ENCODE measurements at places on chromosomes 11 and 22. TPM values are rescaled to one million over a fixed set of nuclear protein-coding genes. Genes with fewer than 3 reads are reported as not detected.

DNA sequence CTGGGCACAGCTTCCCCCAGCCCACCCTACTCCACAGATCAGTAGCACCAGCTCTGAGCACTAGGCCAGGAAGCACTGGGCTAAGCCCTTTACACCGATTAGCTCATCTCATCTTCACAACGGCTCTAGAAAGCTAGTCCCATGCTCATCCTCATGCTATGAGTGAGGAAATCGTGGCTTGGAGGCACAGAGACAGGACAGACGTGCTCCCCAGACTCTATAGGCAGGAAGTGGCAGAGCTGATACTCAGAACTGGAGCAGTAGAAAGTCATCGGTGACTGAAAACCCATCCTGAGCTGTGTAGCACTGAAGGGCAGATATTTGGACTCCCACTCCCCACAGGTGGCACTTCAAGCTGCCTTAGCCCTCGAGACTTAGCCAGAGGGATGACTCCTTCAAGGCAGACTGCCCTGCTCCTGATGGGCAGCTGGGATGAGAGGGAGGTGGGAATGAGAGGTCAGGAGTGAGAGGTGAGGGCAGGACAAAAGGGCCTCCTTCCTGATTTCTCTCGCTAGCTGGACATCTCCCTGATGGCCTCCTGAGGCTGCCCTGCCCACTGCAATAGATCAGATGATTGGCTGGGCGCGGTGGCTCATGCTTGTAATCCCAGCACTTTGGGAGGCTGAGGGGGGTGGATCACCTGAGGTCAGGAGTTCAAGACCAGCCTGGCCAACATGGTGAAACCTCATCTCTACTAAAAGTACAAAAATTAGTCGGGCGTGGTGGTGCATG, 9.7 kb downstream of the CD5 start:
- DNase-seq, result no peak

NLRP10 gene
- total RNA-seq, result not detected

DNA sequence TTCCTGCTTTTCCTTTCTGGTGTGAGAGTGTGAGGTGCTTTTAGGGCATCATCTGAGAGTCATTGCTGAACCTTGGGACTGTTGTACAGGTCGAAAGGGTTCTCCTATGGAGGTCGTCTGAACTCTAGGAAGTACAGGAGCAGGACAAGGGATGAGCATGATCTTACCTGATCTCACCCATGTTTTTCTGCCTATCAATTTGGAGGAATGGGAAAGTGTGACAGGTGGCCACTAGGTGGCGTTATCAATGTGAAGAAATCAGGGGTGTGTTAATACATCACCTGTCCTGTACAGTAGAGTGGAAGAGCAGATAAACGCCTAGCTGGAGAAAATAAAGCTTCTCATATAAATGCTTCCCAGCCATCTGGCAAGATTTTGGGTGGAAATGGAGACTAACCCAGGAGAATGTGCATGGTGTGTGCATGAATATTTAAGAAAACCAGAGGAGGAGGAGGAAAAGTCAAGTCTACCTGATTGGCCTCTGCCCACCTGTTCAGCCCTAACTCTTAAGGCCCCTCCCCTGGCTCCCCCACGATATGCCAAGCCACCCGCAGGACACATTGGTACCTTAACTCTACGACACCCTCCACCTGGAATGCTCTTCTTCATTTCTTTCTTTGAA, 72.0 kb upstream of the NARS2 start:
- DNase-seq, result peak; percentile 54

GRCh38 chr11:126892756-126893155, 107.8 kb downstream of the KIRREL3 start:
- DNase-seq, result no peak

DNA sequence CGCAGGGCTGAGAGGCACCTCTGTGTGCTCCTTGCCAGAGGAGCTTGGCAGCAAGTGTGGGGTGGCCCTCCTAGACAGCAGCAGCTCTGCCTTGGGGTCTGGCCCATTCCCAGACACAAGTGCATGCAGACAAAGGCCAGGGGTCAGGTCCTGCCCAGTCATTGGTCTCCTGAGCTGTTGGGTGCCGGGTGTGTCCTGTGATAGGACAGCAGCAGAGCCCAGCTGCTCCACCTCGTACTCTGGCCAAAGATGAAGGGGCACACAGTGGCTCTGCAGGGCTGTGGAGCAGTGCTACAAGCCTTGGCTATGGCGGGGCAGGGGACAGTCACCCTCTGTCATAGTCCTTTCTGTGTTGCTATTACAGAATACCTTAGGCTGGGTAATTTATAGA, 17.3 kb upstream of the OSBPL5 start:
- DNase-seq, result no peak

Measured in glutamatergic neuron (in vitro differentiated cells).